Fibroblast of skin of scalp (primary cell): ENCODE measurements at places on chromosomes 3 and 15.
A peak's percentile ranks its signal among the peaks of the same experiment; 100 is the strongest.

DNA sequence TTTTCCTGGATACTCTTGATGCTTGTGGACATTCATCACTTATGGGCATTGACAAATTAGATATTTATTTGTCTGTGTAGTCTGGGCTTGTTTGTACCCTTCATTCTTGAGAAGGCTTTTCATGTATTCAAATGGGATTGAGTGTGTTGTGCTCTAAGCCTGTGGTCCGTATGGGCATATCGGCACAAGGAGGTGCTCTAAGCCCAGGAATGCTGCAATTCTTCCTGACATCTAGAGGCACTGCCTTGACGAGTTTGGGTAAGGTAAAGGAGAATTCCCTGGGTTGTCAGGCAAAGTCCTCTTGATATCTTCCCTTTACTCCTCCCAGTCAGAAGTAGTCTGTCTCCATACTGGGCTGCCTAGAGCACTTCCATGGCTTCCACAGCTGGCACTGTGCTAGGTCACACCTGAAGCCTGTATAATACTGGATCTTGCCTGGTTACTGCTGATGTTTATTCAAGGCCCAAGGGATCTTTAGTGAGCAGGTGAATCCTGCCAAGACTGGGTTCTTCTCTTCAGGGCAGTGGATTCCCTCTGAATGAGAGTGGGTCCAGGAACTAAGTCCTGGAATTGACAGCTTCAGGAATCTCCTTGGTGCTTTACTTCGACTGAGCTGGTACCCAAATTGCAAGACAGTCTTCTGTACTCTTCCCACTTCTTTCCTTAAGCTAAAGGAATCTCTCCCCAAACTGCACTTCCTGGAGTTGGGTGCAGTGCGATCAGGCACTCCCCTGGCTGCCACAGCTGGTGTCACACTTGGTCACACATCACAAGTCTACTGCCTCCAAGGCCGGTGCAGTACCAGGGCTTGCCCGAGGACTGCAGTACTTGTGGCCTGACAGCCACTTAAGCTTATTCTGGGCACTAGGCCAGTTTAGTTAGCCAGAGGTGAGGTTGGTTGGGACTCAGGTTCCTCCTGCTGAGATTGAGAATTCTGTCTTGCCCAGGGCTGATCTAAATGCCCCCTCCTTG lies 46.0 kb downstream of the GALK2 start:
- no peak for DNase-seq

DNA sequence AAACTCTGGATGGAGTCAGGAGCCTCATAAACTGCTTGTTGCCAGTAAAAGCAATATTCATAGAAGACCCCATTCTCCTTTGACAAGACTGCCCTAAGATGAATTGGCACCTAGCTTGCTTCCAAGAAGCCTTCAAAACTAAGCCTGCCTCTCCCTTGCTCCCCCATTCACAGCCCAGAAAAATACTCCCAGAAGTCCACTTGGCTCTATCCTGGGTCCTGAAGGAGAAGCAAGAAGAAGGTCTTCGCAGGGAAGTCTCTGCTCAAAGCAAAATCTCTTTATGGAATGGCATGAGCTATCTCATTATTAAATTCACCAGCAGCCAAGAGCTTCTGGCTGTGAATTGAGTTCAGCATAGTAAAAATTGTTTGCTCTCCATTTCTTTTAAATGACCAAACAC lies 230.2 kb upstream of the ARRDC4 start:
- DNase-seq, result no peak

- DNase-seq, result peak; percentile 87
These were observed 238.2 kb upstream of the C2CD4B start for GRCh38 chr15:62403164-62403809.

DNA sequence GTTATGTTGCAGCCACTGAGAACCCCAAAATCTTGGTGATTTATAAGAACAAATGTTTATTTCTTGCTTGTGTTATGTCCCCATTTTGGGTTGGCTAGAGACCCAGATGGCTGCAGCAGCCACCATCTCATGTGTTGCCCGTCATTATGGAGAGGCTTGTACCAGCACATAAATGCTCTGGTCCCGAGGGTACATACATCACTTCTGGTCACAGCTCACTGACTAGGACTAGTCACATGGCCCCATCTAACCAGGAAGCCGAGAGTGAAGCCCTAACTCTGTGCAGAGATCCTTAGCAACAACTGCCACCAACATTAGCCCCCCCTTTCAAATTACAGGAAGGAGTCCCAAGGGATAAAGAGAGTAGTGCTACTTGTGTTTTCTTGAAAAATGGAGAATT lies 25.5 kb upstream of the HACD2 start:
- no peak for DNase-seq

- DNase-seq, result peak; percentile 13
These were observed 243.3 kb downstream of the FAM43A start for GRCh38 chr3:194928831-194929577.

- DNase-seq, result peak; percentile 86
These were observed at the start of gene CELSR3 for GRCh38 chr3:48662753-48663488. CELSR3 (minus strand) TSS chr3:48662886; CDS start chr3:48662634, 252 bp downstream.

GRCh38 chr15:40451527-40452158 lies 10.9 kb downstream of the BAHD1 start:
- DNase-seq, result no peak

DNA sequence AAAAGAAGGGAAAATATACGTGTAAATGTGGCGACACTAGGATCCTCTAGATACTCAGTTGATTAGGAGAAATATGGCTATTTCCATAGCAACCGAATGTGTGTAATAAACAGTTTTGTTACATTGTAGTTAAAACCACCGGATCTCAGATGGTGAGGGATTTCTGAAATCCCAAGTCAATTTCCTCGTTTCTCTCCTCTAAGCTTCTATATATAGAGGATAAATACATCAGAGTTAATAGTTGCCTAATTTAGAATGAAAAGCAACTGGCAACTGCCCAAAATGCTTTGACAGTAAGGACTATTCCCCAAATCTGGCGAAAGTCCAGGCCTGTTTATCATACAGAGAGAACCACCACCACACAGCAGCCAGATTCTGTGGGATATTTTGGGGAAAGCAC lies 112.6 kb downstream of the GABRB3 start:
- no peak for DNase-seq

- no peak for DNase-seq
These were observed 24.8 kb downstream of the RPL39L start for GRCh38 chr3:187114511-187114910.

GRCh38 chr3:172836390-172836997 lies 86.0 kb downstream of the ECT2 start:
- DNase-seq, result peak; percentile 52

- DNase-seq, result no peak
These were observed 57.1 kb downstream of the CLDN1 start for GRCh38 chr3:190265126-190265525.
